Smooth muscle cell of the pulmonary artery (primary cell): ENCODE measurements at places on chromosomes 2 and 18. TPM values are rescaled to one million over a fixed set of nuclear protein-coding genes. Genes with fewer than 3 reads are reported as not detected.

Gene TBR1
- 0.03 TPM in 1 of 2 replicates, not detected in the other for total RNA-seq

Gene NT5C1B
- total RNA-seq, result not detected in 2 replicates

Gene CTIF
- 49.8 and 53.7 TPM in 2 replicates for total RNA-seq

Gene SLC4A3
- total RNA-seq, result 4.0 and 7.0 TPM in 2 replicates

Gene CNTNAP5
- total RNA-seq, result not detected in 2 replicates

Gene IL36G
- total RNA-seq, result not detected in 2 replicates

Gene CD207
- not detected in 2 replicates for total RNA-seq

Gene GRHL1
- 0.20 and 0.33 TPM in 2 replicates for total RNA-seq

Gene HOXD8
- 0.46 and 1.4 TPM in 2 replicates for total RNA-seq

Gene MC4R
- not detected in 2 replicates for total RNA-seq

Gene LYPD1
- total RNA-seq, result 12.8 and 13.7 TPM in 2 replicates

Gene CFC1B
- not detected in 2 replicates for total RNA-seq

Gene NCL
- total RNA-seq, result 148 and 236 TPM in 2 replicates

Gene SPC25
- total RNA-seq, result 0.17 and 1.1 TPM in 2 replicates

Gene PPP1R7
- 29.0 and 37.9 TPM in 2 replicates for total RNA-seq

Gene AQP12A
- not detected in 2 replicates for total RNA-seq

Gene SLC23A3
- 2.9 and 8.1 TPM in 2 replicates for total RNA-seq

Gene DSEL
- 53.5 and 78.1 TPM in 2 replicates for total RNA-seq

Gene ALPP
- not detected in 2 replicates for total RNA-seq

Gene POTEC
- under 0.01 TPM in 2 replicates for total RNA-seq

Gene CD302
- 5.2 and 11.1 TPM in 2 replicates for total RNA-seq

Gene TDRD15
- total RNA-seq, result not detected in 2 replicates

Gene MERTK
- 0.69 and 0.91 TPM in 2 replicates for total RNA-seq

Gene SERPINB13
- not detected in 2 replicates for total RNA-seq

Gene SCN1A
- 0.10 and 0.13 TPM in 2 replicates for total RNA-seq

Gene DSG4
- not detected in 2 replicates for total RNA-seq

Gene TGFA
- 0.13 and 2.8 TPM in 2 replicates for total RNA-seq

Gene OST4
- 378 and 636 TPM in 2 replicates for total RNA-seq

Gene LOXHD1
- total RNA-seq, result not detected in 2 replicates

Gene TMEM247
- not detected in 2 replicates for total RNA-seq

Gene C2orf66
- total RNA-seq, result 0.20 and 0.59 TPM in 2 replicates

Gene SALL3
- 0.52 TPM in 1 of 2 replicates, not detected in the other for total RNA-seq

Gene AKAIN1
- total RNA-seq, result not detected in 2 replicates
